ENCODE measurements at places on chromosomes 3 and 15.

DNA sequence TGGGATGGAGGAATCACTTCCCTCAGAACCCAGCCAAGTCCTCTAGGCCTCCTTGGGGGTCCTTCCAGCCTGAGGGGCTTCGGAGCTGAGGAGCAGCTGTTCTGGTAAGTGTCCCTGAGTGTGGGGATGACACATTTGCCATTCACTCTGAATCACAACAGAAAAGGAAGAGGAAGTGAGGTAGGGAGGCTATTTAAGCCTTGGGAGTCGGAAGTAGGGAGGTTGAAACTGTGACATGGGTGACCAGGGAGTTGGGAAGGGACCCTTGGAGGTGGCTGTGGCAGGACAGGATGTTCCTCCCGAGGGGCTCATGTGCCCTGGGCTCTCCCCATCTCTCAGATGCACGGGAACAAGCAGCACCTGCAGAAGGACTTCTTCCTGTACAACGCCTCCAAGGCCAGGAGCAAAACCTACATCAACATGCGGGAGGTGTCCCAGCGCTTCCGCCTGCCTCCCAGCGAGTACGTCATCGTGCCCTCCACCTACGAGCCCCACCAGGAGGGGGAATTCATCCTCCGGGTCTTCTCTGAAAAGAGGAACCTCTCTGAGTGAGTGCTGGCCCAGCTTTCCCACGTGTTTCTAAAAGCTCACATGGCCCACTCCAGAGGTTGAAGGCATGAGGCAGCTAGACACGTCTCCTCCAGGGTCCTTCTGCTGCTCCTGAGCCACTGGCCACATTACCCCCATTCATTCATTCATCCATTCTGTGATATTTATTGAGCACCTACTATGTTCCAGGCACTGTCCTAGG is 43.3 kb downstream of the CAPN3 start:
- DNase-seq: no peak

DNA sequence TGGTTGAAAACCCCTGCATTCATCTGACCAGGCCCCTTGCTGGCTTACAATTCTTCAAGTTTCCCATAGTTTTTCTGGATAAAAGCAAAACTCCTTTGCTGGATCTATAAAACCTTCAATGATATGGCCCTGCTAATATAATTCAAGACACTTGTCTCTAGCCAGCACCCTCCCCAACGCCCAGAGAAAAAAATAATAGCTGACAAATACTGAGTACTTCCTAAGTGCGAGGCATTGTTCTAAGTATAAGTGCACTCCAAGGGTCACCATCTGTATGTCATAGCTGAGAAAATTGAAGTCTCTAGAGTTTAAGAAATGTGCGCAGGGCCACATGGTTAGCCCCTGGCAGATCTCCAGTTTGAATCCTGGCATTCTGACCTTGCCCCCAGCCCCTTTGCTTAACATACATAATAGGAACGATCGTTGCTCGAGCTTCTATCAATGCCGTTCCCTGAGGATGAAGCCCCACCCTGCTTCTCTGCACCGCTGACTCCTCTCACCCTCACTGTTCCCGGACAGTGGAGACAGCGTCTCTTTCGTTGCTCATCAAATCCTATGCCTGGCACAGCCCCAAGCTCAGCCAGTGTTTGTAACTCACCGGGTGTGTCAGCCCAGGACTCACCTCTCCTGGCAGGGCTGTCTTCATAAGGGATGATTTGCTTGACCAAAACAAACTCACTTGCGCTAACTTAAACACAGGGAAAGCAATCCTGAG is 377.1 kb upstream of the PROK2 start:
- no peak for DNase-seq

DNA sequence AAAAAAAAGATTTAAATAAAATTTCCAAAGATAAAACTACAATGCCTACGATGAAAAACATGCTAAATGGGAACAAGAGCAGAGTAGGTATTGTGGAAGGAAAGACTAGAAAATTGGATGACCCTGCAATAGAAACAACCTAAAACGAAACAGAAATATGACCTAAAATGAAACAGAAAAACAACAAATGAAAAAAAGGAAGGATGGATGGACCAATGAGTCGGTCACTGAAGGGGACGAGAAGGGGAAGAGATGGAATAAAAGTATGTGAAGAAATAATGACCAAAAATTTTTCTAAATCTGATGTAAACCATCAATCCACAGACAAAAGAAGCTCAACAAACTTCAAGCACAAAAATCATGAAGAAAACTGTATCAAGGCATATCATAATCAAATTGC is 44.8 kb downstream of the TBC1D2B start:
- no peak for DNase-seq

DNA sequence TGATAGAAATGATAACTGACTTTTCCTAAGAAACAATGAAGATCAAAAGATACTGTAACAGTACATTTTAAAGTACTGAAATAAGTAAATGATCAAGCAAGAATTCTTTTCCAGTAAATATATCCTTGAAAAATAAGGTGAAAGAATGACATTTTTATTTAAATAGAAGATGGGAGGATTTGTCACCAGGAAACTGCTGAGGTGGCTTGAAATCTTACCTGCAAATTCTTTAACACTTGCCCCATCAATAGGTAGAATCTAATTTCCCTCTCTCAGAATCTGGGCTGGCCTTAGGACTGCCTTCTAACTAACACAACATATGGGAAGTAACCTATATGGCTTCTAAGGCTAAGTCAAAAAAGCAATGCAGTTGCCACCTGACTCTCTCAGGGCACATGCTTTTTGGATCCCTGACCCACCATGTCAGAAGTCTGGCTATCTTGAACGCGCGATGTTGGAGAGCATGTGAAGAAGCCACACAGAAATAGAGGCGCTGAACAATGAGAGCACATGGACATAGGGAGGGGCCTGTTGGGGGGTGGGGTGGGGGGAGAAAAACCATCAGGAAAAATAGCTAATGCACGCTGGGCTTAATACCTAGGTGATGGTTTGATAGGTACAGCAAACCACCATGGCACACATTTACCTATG is 11.5 kb downstream of the ACSBG1 start:
- DNase-seq: no peak

GRCh38 chr3:159356606-159357005 is 554.8 kb downstream of the MFSD1 start:
- no peak for DNase-seq

DNA sequence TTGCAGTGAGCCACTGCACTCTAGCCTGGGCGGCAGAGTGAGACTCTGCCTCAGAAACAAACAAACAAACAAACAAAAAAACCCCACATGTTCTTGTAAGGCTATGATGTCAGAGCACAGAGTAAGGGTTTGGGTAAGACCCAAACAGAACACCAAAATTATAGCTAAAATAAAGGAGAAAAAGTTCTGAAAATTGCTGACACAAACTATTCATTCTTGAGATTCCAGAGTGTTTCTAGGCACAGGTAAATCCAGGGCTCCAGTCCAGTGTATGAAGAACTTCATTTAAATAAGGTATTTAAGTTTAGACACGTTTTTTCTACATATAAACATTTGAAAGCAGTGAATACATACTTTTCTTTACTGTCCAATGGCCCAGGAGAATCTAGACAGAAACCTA is 3.9 kb downstream of the CDC25A start:
- DNase-seq: no peak

GRCh38 chr3:27883266-27883665 is 161.1 kb upstream of the EOMES start:
- no peak for DNase-seq

DNA sequence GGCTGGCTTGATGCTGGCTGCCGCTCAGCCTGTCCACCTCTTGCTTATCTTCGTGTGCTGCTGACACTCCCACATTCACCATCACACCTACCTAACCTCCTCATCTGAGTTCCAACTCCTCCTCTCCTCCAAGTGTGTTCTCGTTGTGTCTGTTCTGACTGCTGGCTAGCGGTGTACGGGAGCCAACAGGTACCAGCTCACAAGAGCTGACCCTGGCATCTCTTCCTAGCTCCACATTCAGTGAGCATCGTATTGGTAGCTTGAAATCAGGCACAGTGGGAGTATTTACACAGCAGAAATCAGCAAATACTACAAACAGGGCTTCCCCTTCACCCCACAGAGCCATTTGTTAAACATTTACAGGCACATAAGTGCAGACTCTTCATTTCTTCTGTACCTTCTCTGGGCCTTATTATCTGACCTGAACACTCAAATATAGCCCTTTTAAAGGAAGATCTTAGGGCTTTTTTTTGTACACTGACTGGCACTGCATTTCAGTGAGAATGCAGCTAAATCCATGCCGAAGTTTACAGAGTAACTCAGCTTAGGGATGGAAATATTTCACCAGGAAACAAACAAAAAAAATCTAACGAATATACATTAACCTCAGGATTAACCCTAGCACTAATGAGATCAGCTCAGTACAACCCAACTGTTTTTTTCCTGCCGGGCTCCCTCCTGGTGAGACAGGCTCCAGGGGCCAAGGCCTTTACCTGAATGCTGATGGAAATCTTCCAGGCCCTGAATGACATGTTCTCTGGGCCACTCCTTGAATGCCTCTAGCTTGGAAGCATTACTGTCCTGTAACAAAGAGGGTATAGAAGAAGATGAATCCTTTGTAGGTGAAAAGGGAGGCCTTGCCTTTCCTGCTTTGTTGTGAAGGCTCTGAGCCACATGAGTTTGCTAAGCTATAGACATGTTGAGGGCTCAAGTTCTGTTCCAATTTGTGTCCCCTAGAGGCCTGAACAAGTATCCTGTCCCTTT is 150.5 kb upstream of the LPP start:
- DNase-seq: no peak

DNA sequence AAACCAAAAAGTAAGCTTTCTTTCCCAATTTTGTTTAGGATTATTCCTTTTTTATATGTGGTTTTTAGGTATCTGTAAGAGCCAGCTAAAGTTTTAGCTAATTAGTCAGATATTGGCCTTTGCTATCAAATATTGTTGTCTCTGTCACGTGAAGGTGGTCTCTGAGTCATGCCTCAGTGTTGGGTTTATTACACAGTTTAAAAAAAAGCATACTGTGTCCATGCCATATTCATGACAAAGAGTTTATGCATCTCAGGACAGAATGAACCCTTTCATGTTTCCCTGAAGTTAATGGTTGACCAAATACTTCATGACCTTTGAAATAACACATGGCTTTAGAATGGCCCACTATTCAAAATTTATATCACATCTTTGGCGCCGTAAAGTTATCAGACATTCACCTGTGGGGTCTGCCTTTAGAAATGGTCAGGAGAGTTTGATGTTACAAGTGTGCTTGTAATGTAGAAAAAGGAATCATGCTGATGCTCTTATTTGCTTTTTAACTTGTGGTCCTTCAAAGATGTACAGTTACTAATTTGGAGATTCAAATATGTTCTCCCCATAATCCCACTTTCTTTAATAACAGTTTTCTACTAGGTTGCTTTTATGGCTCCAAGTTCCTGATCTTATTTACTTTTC is 101.5 kb downstream of the MYRIP start:
- DNase-seq: no peak

- DNase-seq: no peak
Measured at GRCh38 chr3:55615694-55616295, 128.7 kb upstream of the WNT5A start.

GRCh38 chr3:183210341-183210740 is 42.7 kb upstream of the B3GNT5 start:
- DNase-seq: no peak

GRCh38 chr3:155745795-155746550 is 1.1 kb upstream of the PLCH1 start:
- no peak for DNase-seq

DNA sequence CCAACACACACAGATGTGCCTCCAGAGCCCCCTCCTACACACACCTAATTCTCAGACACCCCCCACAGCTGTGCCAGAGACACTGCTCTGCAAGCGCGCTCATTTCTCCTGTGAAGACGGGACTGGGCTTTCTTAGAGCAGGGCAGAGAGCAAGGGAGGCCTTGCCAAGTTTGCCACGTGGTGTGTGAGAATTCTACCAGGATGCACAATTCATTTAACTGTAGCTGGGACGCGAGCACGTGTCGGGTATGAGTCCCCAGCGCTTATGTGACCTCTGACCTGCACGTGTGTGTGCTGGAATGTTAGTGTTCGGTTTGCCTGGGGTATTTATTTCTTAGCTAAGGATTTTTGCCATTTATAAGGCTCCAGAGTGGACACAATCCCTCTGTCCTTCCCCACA is 37.0 kb downstream of the FEM1B start:
- DNase-seq: no peak

- DNase-seq: peak; percentile 12
Measured at GRCh38 chr3:44862226-44862637, 520 bp downstream of the TMEM42 start.

DNA sequence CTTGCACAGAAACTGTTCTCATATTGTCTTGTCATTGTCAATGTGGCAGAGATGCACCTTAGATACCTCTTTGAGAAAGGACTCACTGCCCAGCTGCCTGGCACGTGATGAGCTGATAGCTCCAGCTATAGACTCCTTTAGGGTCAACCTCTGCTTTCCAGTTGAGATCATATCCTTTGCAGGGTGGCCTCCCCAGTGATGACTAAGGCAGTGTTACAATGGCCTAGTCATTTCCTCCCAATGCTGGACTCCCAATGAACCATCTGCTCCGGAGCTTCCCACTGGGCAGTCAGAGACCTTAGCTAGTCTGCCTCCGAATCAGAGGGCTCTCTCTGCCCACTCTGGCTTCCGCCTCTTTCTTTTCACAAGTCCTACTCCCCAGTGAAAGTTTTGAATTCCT is 79.5 kb downstream of the CHRD start:
- no peak for DNase-seq

GRCh38 chr3:40850861-40851260 is 326.1 kb downstream of the ZNF621 start:
- DNase-seq: no peak
